NCI-H2081 treated with DMSO at 0.1 percent for 48 hours (cell line): ENCODE measurements at places on chromosomes 12 and 14.

DNA sequence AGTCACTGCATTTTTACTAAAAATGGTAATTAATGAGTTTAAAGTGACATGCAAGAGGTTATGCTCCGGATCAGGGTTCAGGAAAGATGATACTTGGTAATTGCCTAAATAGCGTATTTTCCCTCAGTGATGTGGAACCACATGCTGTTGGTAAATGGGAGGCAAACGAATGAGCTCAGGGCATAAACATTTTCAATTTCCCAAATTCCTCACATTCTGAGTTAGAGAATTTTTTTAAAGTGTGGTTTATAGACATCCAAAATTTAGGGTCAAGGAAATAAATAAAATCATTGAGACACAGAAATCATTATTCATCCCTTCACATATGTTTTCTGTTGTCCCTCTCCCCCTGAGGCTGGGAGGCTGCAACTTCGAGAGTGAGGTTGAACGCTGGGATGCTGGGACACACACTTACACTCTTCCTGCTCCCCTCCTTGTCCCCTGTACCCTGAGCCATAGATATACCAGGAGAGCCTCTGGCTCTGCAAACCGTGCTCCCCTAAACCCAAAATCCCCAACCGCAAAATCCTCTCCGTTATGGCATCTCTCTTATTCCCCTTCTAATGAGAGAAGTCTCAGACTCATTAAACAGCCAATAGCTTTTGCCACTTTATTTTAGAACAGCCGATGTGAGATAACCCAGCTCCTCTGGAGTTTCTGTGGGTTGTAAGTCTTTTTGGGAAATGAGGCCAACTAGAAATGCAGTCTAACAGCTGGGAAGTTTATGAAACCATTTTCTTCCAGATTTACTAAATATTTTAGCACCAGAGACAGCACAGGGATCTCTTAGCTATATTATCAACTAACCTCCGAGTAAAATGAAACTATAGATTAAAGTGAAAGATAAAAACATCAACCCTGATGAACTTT lies 21.4 kb upstream of the ADGRD1 start:
- DNase-seq: no peak

DNA sequence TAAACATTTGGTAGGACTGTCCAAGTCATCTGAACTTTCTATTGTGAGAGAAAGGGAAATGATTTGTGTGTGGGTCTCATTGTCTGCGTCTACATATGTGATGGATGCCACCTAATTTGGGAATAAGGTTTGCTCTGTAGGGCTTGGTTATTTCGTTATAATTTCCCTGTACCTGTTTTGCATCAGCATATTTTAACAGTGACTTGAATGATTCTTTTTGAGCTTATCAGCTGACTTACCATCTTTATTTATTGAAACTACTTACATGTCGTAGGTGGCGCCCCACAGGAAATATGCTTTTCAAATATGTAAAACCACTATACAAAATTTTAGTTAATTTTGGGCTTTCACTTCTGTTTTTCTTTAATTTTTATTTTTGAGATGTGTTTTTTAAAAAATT lies 56.5 kb upstream of the BCAT1 start:
- no peak for DNase-seq

GRCh38 chr12:3317841-3318501 lies 173.0 kb upstream of the PRMT8 start:
- DNase-seq: no peak

- no peak for DNase-seq
These were observed 82.1 kb downstream of the B4GALNT3 start for GRCh38 chr12:541676-542324.

- DNase-seq: no peak
These were observed 27.1 kb downstream of the KRT18 start for GRCh38 chr12:52975820-52976573.

- DNase-seq: no peak
These were observed 40.1 kb downstream of the RERG start for GRCh38 chr12:15181017-15181683.

DNA sequence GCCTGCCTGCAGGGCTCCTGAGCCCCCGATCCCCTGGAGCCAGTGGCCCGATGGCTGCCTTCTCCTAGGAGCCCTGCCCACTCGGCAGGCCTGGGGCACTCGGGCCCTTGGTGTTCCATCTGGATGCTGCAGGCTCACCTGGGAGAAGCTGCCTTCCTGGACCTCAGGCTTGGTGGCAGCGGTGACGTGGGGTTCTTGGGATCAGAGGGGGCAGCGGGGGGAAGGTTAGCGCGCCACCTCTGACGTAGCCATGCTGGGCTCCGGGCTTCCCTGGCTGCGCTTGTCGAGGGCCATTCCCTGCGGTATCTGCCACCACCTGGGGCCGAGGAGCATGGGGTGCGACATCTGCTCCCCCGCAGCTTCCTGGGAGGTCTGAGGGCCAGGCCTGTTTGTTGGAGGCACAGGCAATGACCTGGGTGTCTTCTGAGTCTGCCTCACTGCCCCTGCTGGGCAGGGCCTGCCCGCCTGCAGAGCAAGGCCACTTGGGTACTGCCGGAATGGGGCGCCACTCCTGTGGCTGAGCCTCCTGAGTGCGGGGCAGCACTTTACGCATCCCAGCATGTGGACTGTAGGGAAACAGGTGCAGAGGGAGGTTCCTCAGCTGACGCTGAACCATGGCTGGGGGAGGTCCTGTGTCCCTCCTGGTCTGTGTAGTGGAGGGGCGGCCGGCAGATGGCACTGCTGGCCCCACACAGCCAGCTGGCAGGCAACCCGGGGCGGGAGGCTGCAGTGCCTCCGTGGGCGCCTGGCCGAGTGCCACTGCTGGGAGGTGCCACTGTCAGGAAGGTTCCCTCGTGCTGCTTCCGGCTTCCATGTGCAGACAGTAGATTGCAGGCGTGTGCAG lies 20.3 kb downstream of the MTA1 start:
- DNase-seq: no peak

DNA sequence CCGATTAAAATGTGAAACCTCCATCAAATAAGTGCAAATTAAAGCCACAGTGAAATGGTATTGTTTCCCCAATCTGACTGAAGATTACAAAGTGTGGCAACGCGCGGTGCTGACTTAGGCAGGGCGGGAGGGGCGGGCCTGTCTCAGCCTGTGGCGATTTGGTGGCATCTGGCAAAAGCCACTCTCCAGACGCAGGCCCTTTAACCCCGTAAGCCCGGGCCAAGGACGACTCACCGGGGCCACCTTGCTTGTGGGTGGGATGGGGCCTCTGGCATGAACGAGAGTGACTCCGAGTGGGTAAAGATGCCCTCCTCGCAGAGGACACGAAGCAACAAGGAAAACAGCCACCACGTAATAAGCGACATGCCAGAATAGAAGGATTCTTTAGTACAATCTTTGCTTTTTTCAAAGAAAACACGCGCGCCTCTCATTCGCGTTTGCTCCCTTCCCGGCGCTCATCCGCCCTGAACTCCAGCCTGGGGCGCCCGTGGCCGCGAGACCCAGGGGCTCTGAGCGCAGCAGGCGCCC lies 815 bp downstream of the DEGS2 start:
- no peak for DNase-seq

DNA sequence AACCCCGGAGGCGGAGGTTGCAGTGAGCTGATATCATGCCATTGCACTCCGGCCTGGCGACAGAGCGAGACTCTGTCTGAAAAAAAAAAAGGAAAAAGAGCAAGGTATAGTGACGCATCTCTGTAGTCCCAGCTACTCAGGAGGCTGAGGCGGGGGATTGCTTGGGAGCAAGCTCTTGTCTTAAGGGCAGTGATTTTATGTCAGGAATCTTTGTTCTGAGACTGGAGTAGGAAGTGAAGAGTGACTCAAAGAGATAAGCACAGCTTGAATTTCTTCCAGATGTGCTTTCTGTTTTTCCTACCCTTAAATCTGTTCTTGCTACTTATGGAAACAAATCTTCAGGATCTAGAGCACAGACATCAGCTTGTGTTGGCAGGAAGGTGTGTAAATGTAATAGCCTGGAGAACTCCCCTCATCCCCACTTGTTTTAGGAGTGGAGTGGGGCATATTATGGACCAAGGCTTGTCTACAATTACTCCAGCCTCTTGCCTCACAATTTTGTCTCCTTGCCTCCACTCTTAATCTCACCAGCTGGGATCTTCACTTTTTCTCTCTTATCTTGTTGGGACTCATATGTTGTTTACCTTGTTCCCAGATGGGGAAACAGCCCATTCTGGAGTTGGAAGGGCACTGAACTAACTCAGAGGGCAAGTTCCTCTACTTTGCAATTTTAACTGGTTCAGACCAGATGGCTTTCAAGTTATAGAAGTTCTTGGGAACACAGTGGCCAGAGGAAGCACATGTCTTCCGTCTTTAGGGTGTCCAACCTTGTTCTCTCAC lies 7.5 kb downstream of the TMED2 start:
- no peak for DNase-seq

- DNase-seq: no peak
These were observed 43.4 kb downstream of the SAMD4A start for GRCh38 chr14:54610051-54610977.

DNA sequence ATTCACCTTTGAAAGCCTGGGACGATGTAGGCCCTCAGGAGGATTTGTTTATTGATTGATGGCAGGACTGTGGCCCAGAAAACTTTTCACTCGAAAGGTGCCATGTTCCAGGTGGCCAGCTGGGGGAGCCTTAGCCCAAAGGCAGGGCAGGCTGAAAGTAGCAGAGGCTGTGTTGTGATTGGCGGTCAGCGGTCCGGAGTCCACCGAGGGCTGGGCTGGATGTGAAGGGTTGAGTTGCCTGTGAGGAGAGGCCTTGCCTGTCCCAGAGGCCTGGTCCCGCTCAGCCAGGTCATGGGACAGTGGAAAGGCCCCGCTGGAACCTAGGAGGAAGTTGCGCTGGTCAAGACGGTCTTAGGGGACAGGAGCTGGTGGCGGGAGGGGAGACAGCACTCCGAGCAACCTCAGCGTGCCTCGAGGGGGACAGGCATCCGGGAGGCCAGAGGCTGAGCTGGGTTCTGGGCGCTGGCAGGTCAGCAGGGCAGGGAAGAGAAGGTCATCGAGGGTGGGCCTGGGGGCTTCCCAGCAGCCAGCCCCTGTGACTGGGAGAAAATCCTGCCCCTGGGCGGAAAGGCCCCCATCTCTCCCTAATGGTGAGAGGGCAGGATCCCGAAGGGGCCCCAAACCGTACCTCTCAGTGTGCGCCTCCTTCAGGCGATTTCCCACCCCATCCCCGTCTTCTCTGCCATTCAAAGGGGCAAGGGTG lies 26.3 kb downstream of the CMA1 start:
- no peak for DNase-seq
